ENCODE measurements at places on chromosomes 7 and 10. TPM values are rescaled to one million over a fixed set of nuclear protein-coding genes. Genes with fewer than 3 reads are reported as not detected.
A peak's percentile ranks its signal among the peaks of the same experiment; 100 is the strongest.

The RET gene
- 6.6 TPM for total RNA-seq

The ASZ1 gene
- not detected for total RNA-seq

The COL13A1 gene
- total RNA-seq, result 0.89 TPM

The MKI67 gene
- 2.4 TPM for total RNA-seq

The GNAT3 gene
- not detected for total RNA-seq

The CD36 gene
- 1,239 TPM for total RNA-seq

- no peak for DNase-seq
Observed at GRCh38 chr10:3787016-3787400, 2.0 kb upstream of the KLF6 start.

DNA sequence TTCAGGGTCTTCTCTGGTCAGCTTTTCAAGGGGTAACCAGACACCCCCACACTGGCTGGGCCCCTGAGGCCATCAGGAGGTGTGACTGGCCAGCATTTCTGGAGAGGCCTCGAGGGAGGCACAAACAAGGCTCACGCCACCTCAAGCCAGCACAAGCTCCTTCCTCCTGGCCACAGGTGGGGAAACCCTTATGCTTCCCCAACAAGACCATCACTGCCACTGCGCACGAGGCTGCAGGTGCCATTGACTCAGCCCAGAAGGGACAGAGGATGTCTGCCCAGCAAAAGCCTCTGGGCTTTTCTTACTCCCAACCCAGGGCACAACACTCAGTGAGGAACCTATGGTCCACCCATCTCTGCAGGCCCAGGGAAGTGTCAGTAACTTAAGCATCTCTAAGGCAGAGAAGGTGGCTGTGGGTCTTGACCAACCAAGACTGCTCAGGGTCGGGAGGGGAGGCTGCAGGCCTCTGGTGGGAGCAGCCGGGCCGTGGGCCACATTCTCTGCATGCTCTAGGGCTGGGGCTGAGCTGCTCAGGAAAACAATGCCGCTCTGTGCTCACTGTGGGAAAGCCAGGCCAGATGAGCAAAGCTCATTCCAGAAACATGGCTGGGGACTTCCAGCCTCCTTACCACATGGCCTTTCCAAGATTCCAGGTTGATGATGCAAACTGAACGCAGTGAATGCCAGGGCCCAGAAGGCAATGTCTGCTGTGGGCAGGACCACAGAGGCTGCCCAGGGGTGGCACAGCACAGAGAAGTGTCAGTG lies 24.2 kb upstream of the RASSF4 start:
- peak; percentile 84 for DNase-seq

GRCh38 chr7:123051916-123052315 lies 56.4 kb upstream of the TAS2R16 start:
- no peak for DNase-seq

- DNase-seq, result no peak
Observed at GRCh38 chr10:91856637-91857036, 52.6 kb downstream of the FGFBP3 start.

- peak; percentile 70 for DNase-seq
Observed at GRCh38 chr7:100483722-100484672, at the start of gene NYAP1. NYAP1 (plus strand) TSS chr7:100483927; CDS start chr7:100485312, 1,385 bp downstream.

DNA sequence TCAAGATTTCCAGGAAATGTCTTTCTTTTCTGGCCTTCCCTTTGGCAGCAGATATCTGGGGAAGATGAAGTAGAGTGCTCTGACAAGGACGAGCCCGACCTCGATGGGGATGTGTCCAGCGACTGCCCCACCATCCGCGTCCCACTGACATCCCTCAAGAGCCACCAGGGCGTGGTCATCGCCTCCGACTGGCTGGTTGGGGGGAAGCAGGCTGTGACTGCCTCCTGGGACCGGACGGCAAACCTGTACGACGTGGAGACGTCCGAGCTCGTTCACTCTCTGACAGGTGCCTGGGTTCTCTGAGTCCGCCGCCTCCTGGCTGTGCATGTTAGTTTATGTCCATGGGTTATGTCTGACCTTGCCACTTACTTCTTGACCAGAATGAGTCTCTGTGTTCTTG lies 47.4 kb downstream of the WDR37 start:
- no peak for DNase-seq

DNA sequence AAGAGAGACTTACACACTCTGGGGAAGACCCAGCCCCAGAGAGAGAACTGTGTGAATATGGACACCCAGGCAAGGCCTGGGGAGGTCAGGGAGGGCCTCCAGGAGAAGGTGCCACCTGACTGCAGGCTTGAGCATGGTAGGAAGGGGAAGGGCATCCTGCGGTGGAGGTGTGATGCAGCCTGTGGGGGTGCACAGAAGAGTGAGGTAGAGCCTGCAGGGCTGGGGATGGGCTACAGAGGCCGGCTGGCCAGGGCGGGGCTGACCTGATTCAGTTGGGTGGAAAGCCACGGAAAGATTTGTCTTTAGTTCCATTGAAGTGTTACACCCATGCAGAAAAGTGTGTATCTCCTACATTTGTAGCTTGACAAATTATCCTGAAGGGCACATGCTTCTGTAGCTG lies 47.6 kb downstream of the ZMIZ1 start:
- DNase-seq, result no peak

- no peak for DNase-seq
Observed at GRCh38 chr7:43618073-43618472, 35.2 kb downstream of the STK17A start.

GRCh38 chr7:12052211-12052610 lies 158.9 kb upstream of the TMEM106B start:
- DNase-seq, result no peak

DNA sequence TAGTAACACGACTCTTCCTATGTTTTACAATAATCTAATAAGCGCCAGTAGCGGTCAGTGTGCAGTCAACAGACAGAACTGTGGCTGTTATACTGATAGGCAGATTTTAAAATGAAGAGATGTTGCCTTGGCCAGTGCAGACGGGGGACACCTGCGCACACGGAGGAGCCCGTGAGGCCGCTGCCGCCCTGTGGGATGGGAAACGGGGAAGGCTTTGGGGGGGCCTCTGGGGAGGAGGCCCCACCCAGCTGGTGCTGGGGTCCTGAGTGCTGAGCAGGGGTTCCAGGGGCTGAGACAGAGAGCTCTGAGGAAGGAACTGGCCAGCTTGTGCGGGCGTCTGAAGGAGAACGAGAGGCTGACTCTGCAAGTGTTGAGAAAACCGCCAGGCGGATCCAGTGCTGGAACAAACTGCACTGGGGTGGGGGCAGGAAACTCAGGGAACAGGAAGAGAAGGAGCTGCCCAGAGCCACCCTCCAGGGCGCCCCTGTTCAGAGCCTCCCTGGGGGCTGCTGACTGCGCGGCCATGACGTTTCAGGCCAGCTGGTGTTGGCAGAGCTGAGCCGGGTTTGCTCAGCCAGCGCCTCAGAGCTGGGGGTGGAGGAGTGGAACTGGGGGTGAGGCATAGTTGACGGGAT lies 426.4 kb downstream of the TCERG1L start:
- no peak for DNase-seq

- DNase-seq, result no peak
Observed at GRCh38 chr10:26215935-26216584, 514 bp upstream of the GAD2 start.

DNA sequence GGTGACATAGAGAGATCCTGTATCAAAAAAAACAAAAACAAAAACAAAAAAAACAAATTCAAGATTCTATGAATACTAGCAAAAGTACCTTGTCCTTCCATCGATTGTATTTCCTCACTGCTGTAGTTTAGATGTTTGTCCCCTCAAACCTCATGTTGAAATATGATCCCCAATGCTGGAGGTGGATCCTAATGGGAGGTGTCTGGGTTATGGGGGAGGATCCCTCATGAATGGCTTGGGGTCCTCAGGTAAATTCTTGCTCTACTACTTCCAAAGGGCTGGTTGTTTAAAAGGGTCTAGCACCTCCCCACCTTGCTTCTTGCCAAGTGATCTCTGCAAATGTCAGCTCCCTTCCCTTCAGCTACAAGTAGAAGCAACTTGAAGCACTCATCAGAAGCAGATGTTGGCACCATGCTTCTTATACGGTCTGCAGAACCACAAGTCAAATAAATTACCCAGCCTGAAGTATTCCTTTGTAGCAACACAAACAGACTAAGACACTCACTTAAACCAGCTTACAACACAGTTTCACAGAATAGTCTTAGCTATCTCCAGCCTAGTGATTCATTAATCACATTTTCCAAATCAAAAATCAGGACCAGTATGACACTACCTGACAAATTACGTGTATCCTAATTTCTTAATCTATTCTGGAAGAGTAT lies 20.7 kb downstream of the ABI1 start:
- DNase-seq, result no peak

DNA sequence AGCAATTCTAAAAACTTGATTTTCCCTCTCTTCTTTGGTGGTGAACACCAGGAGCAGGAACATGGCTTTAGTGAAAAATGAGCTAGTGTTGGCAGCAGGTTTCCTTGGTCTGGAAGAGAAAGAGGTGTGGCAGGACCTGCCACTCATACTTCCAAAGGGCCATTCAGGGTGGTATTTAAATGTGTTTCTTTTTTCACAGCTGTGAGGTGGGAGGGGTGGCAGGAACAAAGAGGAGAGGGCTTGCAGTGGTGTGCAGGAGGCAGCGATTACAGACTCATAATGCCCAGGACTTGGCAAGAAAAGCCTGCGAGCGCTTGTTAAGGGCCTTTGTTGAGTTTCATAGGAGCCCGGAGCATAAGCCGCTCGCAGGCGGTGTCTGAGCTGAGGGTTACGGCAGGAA lies 36.8 kb downstream of the WIPF3 start:
- DNase-seq, result no peak

DNA sequence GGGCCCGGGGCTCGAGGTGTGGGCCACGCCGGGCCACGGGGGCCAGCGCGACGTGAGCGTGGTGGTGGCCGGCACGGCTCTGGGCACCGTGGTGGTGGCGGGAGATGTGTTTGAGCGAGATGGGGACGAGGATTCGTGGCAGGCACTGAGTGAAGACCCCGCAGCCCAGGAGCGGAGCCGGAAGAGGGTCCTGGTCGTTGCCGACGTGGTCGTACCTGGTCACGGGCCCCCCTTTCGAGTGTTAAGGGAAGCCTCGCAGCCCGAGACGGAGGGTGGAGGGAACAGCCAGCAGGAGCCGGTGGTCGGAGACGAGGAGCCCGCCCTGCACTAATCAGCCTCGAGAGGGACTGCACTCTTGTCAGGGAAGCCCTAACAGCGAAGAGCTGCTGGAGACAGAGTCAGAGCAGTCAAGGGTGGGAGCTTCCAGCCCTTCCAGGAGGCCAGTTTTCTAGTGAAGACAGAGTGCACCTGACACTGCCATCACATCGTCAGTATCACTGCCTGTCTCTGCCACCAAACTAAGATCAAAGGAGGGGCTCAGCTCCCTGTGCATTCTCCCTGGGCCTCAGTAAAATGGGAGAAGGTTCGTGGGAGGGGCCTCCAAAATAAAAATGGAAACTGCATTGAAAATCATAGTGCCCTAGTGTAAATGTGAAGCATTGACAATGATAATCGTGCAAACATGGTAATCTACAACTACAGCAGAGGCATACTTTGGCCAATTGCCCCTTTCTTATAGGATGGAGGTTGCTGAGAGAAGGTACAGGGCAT lies 1.3 kb downstream of the MBLAC1 start:
- DNase-seq, result no peak

DNA sequence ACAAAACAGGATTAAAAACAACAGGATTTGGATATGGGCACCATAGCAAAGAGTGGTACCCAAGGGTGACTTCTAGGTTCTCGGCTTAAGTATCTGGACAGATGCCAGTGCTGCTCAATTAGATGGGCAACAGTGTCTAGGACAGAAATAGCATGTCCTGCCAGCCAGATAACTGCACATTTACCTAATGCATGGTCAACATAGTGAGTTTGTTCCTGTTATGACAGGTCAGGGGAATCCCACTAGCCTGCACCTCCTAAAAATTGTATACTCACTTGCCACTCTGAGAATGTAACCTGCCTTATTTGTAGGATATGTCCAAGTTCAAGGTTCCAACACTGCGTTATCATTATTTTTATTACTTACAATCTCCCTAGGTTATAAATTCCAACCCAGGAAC lies 471.7 kb downstream of the GRM8 start:
- no peak for DNase-seq

DNA sequence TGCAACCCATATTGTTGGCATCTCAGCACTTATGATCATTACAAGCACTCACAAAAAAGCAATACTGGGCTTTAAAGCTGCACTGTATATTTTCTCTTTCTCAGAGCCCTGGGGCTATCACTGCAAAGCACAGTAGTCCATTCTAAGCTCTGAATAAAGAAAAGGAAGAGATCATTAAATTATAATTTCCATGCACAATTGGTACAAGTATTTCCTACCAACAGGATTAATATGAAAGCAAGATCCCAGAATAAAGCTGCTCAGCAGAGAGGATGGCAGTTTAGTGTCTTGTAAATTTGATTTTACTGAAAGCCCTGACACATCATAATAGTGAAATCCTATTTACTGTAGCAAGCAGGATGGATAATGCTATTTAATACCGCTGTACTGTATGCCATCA lies 205.3 kb downstream of the CHCHD3 start:
- DNase-seq, result no peak

DNA sequence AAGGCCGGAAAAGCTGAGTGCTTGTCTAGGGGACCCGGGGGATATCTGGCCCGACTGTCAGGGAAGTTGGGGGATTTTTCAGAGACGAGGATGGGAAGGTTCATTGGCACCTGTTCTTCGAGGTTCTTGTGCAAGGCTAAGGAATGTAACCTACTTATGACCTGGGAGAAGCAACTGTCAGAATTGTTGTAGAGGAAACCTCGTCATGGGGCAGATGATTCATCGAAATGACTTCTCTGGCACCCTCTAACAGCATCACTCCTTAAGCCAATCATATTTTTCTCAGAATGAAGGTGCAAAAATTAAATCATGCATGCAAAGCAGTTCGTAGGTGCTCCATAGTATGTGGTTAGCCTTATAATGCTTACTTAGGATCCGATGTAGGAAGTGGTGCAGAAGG lies 58.6 kb downstream of the PLXDC2 start:
- DNase-seq, result no peak

DNA sequence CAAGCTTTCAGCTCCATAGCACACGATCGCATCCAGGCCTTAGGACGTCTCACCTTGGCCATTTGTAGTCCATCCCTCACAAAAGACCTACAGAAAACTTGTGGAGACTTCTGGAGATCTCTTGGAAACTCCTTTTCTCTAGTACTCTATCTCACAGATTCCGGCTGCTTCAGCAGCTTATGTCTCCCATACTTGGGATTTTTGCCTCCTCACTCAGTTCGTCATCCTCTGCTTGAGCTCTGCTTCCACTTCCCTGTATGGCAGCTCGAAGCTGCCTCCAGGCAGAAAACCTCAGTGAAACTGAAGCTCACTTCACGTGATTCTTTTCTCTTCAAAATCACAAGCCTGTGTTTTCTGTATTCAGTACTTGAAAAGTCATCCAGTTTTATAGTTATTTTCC lies 178.7 kb upstream of the GDF10 start:
- no peak for DNase-seq

DNA sequence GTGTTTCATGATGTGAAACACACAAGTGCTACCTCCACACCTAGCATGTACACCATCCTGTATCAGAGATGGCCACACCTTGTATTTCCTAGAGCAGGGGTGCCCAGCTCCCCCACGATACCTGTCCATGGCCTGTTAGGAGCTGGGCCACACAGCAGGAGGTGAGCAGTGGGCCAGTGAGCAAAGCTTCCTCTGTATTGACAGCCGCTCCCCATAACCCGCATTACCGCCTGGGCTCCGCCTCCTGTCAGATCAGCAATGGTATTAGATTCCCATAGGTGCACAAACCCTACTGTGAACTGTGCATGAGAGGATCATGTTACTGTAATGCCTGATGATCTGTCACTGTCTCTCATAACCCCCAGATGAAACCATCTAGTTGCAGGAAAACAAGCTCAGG lies 145.6 kb upstream of the RNF32 start:
- DNase-seq, result no peak

- peak; percentile 61 for DNase-seq
Observed at GRCh38 chr10:95467162-95467599, 94.0 kb downstream of the SORBS1 start.

All from Right ventricle myocardium superior (tissue), 1 donor.